Activated gamma-delta T cell (primary cell): ENCODE measurements at places on chromosomes 12 and 14.

- no peak for DNase-seq
These were observed 216.9 kb upstream of the HMGA2 start for GRCh38 chr12:65607401-65607841.

DNA sequence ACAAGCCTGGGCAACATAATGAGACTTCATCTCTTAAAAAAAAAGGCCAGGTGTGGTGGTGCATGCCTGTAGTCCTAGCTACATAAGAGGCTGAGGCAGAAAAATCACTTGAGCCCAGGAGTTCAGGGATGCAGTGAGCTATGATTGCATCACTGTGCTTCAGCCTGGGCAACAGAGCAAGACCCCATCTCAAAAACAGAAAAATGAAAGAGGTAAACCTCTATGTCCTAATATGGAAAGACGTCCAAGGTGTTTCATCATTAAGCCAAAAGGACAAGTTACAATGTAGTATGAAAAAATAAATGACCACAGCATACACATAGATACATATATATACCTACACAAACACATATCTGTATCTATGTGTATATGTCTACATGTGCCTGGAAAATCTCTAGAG is 15.4 kb downstream of the SPTB start:
- DNase-seq: no peak

GRCh38 chr14:21275261-21275858 is 4.5 kb upstream of the RPGRIP1 start:
- no peak for DNase-seq

GRCh38 chr14:91570021-91570420 is 59.9 kb upstream of the PPP4R3A start:
- no peak for DNase-seq

DNA sequence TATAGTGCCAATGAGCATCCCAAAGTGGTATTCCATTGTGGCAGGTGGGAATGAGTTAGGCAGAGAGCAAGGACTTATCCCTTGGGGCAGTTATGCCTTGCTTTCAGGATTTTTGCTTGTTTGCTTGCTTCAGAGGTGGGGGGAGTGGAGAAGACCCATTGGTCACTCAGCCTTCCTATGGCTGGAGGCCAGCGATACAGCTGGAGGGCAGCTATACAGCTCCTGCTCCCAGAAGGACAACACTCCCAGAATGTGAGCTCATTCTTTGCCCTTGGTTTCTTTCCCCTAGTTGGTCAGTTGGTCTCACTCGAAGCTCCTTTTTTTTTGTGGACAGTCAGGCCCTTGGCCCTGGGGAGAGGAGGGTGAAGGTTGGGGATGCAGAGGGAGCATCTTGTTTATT is 14.5 kb downstream of the KRT83 start:
- DNase-seq: no peak

DNA sequence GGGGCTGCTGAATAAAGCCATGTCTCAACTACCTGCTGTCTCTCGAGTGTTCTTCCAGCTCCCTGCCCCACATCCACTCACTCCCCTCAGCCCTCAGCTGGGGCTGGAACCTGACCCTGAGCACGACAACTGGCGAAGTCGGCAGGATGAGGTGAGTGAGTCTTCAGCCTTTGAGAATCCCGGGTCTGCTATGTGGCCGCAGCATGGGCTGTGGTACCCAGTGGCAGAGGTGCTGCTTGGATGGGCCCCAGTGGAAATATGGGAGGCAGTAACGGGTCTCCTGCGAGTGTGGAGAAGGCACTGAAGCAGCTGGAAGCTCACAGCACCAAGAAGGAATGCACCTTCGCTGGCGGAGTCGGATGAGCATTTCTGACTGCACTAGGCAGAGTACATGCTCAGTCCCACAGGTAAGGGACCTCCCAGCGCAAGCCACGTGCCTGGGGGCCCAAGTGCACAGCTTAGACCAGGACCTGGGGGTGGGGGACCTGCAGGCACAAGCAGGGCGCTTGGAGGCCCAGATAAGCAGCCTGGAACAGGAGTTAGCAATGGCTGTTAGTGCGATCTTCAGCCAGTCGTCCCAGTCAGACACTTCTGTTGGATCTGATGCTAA is 95.5 kb upstream of the TMPO start:
- DNase-seq: no peak

- no peak for DNase-seq
These were observed 671 bp downstream of the SPTB start for GRCh38 chr14:64878837-64879634.

- DNase-seq: no peak
These were observed 35.3 kb downstream of the MAP1LC3B2 start for GRCh38 chr12:116594325-116595038.

DNA sequence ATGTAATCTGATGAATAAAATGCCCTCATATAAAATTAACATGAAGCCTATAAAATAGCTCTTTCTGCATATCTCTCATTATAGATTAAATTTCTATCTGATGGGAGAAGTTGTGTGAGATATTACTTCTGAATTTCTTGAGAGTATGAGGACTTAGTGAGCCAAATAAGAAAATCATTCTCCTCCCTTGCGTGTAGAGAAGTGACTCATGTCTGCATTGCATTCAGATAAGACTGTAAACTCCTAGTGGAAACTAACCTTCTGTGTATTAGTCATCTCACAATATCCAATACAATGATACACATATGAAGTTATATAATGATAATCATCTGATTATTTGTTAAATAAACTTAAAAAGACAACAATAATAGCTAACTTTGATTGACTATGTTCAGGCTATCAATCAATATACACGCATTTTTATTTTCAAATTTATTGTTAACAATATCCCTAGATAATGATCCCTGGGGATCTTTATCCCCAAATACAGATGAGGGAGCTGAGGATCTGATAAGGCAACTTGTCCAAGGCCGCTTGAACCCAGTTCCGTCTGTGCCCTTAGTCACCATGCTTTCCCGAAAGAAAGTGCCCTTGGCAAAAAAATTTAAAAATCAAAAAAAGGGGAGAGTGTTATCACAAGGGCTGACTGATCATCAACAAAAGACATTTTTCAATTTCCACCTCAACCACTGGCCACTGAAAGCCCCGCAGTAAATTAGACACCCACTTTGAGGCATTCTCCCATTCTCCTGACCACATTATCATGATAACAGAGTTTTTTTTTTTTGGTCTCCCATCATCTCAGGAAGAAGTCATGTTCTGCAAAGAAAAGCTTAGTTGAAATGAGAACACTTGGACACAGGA is 189.2 kb upstream of the RASSF8 start:
- no peak for DNase-seq

GRCh38 chr14:35159742-35160409 is 37.5 kb downstream of the PRORP start:
- no peak for DNase-seq

GRCh38 chr14:54106661-54107377 is 150.2 kb upstream of the BMP4 start:
- DNase-seq: no peak

- no peak for DNase-seq
These were observed 340.9 kb downstream of the PCNX1 start for GRCh38 chr14:71248194-71248593.

DNA sequence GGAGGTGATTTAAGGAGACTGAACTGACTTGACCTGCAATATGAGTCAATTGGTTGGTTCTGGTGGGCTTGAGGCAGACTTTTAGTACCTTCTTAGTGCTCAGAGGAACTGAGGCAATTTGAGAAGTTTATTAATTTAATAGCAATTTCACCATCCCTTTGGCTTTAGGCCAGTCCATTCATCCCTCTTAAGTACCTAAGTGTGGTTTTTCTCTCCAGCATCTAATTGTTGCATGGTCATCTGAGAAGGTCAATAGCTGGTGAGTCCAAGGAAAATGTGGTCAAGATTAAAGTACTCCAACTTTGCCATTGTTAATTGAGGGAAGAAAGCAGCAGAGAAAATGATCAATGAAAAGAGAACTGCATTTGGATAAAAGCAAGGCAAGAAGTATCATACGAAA is 115.4 kb upstream of the DYRK2 start:
- DNase-seq: no peak

DNA sequence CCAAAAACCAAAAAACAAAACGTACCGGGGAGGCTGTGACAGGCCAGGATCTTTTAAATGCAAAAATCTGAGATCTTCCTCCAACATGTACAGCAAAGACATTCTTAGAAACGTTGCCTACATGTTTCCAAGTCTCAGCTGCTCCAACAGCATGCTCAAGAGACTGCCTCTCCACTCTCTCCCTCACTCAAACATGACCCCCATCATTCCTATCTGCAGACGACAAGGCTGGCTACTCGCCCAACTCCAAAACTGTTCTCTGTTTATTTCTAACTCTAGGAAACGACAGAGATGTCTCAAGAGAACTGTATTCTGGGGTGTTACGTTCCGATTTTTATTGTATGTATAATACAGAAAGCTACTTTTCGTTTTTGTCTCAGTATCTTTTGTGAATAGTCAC is 57.5 kb upstream of the TMCC3 start:
- no peak for DNase-seq

- DNase-seq: no peak
These were observed 21.2 kb downstream of the RTL1 start for GRCh38 chr14:100882026-100882967.

GRCh38 chr12:100715976-100716944 is 78.3 kb upstream of the ANO4 start:
- DNase-seq: no peak

DNA sequence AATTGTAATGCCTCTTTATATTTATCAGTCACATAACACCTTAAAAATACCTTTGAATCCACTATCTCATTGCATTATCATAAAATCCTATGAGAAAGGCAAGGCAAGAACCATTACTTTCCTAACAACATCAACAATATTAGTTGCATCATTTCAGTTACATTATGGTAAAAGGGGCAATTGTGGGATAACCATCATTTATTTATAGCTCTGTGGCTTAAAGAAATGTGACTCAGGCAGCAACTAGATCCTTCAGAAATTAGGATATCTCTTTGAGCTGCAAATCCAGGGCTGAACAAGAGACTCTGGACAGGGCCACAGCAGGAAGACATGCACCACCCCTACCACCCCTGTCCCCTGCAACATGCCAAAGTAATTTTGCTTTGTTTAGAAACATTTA is 36.4 kb downstream of the EPS8 start:
- DNase-seq: no peak

GRCh38 chr12:40351976-40352375 is 127.2 kb downstream of the LRRK2 start:
- no peak for DNase-seq

GRCh38 chr14:61346793-61347192 is 25.4 kb downstream of the PRKCH start:
- no peak for DNase-seq

DNA sequence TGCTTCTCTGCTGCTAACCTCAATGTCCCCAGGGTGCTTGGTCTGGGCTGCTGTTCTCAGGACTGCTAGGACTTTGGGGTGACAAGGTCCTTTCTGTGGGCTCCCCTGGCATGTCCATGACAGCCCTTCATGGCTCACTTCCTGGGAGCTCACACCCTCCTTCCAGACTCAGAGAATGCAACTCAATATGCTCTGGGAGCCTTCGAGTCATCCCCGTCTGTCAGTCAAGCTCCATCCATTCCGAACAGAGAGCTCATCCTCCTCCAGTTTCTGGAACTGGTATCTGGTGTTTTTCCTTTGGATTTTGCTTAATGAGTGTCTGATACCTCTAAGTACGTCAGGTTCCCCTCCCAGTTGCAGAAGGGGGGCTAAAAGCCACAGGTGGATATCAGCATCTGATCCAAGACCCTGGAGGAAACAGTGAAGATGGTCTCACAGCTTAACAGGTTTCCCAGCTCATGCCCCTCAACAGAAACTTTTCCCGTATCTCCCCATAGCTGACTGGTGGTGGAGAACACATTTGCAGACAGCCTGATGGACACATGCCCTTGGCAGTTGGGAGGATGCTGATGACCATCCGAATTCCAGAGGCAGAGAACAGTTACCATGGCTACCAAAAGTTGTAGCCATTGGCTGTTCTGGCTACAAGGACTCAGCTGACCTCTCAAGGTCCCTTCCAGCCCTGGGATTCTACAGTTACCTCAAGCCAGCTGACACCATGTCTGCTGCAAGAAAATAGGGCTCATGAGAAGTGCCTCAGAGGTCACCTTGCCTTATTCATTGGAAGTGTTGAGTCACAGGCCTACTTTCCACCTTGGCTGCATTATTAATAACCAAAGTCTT is 9.5 kb upstream of the RAB35 start:
- DNase-seq: no peak

GRCh38 chr12:108310489-108310888 is 28.6 kb downstream of the CMKLR1 start:
- DNase-seq: no peak

- no peak for DNase-seq
These were observed 2.1 kb downstream of the SCAF11 start for GRCh38 chr12:45988264-45988663.

DNA sequence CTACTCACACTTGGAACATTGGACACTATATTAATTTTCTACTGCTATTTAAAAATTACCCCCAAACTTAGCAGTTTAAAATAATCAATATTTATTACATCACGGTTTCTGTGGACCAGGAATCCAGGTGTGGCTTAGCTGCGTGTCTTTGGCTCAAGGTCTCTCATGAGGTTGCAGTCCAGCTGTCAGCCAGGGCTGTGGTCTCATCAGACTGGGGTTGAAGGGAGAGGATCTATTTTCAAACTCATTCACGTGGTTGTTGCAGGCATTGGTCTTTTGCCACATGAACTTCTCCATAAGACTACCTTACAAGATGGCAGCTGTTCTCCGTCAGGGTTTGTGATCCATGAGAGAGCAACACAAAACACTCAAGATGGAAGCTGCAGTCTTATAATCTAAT is 343.0 kb downstream of the BCAT1 start:
- DNase-seq: no peak

GRCh38 chr14:84432676-84433075 is 1097.3 kb upstream of the FLRT2 start:
- no peak for DNase-seq

DNA sequence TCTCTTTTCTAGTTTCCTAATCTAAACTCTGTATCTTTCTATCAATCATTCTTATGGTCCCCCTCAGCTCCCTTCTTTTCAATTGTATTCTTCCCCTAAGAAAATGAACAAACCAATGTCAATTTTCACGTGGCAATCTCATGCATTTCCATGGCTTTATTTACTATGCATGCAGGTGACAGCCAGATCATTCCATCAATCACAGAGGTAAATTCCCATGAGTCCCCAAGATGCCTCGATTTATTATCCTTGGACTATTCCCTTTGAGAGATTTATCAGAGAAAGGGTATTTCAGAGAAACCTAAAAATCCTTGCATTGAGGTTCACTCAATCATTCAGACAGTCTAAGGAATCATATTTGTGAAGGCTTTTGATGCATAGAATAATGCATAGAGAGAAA is 301.2 kb downstream of the DIO2 start:
- DNase-seq: no peak

GRCh38 chr14:77131206-77131605 is 10.4 kb downstream of the ZDHHC22 start:
- no peak for DNase-seq

DNA sequence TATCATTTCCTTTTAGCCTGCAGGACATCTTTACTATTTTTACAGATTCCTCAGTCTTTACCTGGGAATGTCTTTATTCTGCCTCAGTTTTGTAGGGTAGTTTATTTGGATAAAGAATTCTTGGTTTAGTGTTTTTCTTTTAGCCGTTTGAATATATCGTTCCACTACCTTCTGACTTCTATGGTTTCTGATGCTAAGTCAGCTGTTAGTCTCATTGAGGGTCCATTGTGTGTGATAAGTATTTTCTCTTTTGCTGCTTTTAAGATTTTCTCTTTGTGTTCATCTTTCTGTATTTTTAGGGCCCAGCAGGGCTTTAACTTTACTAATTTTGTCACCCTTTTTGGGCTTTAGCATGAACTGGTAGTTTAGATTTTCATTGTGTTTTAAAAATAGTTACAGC is 113.5 kb downstream of the MNAT1 start:
- no peak for DNase-seq
